Thoracic aorta (tissue), 2 donors: ENCODE measurements at places on chromosomes 2 and 18.

DNA sequence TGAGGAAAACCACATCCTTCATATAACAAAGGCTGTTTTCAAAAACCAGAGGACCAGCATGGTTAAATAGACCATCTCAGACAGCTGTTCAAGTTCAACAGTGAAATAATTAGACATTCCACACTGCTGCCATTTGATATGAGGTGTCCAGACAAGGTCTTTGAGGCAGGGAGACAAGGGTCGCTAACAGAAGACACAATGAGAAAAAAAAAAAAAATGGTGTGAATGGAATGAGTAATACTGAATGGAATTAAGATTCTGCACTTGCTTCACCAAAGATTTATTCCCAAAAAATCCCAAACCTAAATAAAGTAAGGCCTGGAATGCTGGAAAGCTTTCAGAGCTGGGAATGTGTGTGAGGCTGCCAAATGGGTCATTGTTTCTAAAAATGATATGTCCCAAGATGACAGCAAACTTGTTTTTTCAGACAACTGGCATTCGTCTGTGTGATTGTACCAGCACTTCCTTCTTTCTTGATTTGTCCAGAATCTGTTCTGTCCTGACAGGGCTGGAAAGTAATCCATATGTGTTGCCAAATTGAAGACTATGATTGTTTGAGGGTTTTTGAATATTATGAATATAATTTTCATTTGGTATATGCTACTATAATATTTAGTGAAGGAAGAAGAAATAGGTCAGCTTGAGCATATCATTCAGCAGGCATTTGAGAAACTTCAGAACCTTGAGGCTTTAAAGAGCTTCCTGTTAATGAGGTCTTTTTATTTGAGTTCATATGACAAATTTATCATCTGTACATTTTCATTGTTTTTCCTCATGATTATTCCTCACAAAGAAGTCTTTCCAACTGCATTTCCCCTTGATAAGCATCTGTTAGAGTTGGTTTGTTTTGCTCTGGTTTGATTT is 85.2 kb upstream of the ITGA4 start:
- no peak for DNase-seq
- no peaks in the 10 kb centered on the region for H3K36me3 ChIP-seq
- no peak overlapping the region for H3K27ac ChIP-seq
- peaks cover 5% of the 10 kb centered on the region for H3K4me1 ChIP-seq
- H3K27me3 ChIP-seq, result no peaks in the 10 kb centered on the region
- H3K4me3 ChIP-seq, result no peak overlapping the region

DNA sequence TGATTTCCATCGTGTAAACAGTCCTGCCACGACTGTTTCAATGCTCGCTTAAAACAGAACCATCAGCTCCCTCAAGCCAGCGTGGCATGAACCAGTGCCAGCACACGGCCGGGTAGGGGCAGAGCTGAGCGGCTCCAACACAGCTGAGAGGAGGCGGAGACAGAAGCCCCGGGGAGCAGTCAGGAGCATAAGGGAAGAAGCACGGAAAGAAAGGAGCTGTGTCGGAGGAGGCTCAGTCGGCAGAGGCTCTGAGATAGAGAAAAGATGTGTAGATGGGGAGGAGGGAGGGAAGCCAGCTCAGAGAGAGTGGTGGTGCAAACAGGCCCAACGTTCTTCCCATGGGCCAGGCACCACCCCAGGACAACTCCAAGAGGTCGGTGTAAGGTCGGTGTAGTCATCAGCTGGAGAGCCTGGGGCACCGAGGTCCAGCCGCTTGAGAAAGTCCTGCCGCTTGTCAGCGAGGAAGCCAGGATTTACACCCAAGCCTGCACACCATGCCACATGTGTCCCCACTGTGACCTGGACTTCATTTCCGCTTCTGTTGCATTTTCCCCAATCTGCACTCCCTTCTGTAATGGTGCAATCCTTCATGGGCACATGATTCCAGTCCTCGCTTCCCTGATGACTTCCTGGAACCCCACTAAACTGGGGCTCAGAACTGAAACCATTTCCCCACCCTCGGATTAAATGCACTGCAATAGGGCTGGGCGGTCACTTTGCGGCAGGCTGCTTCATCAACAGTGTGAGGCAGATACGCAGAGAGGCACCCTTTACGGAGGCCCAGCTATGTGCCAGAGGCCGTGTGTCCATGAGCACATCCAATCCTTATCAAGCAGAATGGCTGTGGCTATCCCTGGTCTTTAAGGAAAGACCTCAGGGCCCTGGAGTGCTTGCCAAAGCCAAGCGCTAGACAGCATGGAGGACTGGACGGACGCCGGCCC is 43.5 kb downstream of the CYP27C1 start:
- no peaks in the 10 kb centered on the region for H3K27me3 ChIP-seq
- no peaks in the 10 kb centered on the region for H3K36me3 ChIP-seq
- H3K27ac ChIP-seq, result no peak overlapping the region
- H3K4me3 ChIP-seq, result no peak overlapping the region

DNA sequence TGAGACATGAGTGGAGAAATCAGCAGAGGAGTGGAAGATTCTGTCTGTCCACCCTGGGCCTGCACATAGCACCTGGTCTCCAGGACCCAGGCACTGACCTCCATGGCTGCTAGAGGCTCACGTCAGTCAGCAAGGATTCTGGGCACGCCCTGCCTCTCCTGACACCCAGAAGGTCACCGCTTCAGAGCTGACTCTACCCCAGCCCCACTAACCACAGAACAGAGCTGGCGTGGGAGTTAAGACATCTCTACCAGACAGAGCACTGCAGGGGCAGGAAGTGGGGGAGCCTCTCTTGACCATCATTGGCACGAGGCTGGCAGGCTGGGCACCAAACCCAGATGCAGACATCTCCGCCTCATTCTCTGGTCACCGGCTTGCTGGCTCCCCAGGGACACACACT is 3.0 kb downstream of the ADCY3 start:
- no peak overlapping the region for H3K4me3 ChIP-seq
- no peaks in the 10 kb centered on the region for H3K27me3 ChIP-seq
- no peak for DNase-seq
- peaks cover 52% of the 10 kb centered on the region for H3K4me1 ChIP-seq

GRCh38 chr2:174697255-174697654 is 67.0 kb downstream of the CHRNA1 start:
- no peak overlapping the region for H3K4me3 ChIP-seq
- DNase-seq, result no peak
- H3K4me1 ChIP-seq, result no peaks in the 10 kb centered on the region
- no peaks in the 10 kb centered on the region for H3K36me3 ChIP-seq
- no peaks in the 10 kb centered on the region for H3K27me3 ChIP-seq

GRCh38 chr18:55458456-55459203 is 129.4 kb downstream of the TCF4 start:
- no peaks in the 10 kb centered on the region for H3K27me3 ChIP-seq
- no peaks in the 10 kb centered on the region for H3K4me1 ChIP-seq
- H3K36me3 ChIP-seq, result no peaks in the 10 kb centered on the region
- no peak for DNase-seq
- H3K27ac ChIP-seq, result no peak overlapping the region

- no peak overlapping the region for H3K4me3 ChIP-seq
- no peaks in the 10 kb centered on the region for H3K4me1 ChIP-seq
- H3K27me3 ChIP-seq, result no peaks in the 10 kb centered on the region
- no peak for DNase-seq
- H3K27ac ChIP-seq, result no peak overlapping the region
Observed at GRCh38 chr18:58004317-58004716, 39.7 kb upstream of the NEDD4L start.

DNA sequence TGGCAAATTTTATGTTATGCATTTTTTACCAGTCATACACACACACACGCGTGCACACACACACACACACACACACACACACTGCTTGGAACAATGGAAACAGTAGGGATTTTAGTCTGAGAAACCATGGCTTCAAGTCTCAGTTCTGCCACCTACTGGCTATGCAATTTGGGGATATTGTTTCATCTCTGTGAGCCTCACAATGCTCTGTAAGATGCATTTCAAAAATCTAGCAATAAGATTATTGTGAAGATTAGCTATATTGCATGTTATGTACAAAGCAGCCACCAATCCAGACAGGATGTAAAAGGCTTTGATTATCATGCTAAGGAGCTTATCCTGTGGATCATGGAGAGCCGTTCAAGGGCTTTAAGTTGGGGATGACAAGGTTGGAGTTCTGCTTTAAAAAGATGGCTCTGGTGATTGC is 401.4 kb downstream of the NBAS start:
- DNase-seq, result no peak
- H3K27ac ChIP-seq, result no peak overlapping the region
- no peak overlapping the region for H3K4me3 ChIP-seq
- no peaks in the 10 kb centered on the region for H3K4me1 ChIP-seq
- H3K36me3 ChIP-seq, result no peaks in the 10 kb centered on the region
